ENCODE measurements at places on chromosomes 2 and 18.

DNA sequence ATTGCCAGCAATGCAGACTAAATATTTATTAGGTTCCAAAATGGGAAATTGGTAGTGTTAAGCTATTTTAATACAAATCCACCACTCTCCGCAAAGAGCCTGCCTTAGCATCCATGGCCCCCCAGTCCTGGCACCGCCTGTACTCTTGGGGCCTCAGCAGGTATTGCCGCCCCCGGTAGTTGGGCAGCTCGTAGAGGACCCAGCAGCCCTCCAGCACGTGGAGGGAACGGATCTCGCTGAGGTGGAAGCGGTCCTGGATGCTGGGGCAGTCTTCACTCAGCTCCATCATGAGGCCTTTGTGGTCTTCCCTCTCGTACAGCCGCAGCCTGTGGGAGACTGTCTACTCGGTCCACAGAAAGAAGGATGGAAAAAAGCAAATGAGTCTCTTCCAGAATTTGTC lies 1.5 kb downstream of the CRYGC start:
- DNase-seq = no peak

DNA sequence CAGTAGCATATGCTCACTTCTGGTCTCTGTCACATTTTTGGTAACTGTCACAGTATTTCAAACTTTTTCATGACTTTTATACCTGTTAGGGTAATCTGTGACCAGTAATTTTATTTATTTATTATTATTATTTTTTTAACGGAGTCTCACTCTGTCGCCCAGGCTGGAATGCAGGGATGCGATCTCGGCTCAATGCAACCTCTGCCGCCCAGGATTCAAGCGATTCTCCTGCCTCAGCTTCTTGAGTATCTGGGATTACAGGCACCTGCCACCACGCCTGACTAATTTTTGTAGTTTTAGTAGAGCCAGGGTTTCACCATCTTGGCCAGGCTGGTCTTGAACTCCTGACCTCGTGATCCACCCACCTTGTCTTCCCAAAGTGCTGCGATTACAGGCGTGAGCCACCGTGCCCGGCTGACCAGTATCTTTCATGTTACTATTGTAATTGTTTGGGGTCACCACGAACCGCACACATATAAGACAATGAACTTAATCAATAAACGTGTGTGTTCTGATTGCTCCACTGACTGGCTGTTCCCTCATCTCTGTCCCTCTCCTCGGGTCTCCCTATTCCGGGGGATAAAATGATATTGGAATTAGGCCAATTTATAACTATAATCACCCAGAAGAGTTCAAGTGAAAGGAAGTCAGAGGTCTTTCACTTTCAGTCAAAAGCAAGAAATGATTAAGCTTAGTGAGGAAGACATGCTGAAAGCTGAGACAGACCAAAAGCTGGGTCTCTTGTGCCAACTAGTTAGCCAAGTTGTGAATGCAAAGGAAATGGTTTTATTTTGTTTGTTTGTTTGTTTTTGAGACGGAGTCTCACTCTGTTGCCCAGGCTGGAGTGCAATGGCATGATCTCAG lies 22.9 kb downstream of the TGIF1 start:
- no peak for DNase-seq

GRCh38 chr2:174866421-174866820 lies 102.1 kb upstream of the CHRNA1 start:
- no peak for DNase-seq

- no peak for DNase-seq
Measured at GRCh38 chr2:12661489-12661888, 55.2 kb upstream of the TRIB2 start.

GRCh38 chr2:169464882-169465281 lies 14.4 kb upstream of the BBS5 start:
- DNase-seq = no peak

DNA sequence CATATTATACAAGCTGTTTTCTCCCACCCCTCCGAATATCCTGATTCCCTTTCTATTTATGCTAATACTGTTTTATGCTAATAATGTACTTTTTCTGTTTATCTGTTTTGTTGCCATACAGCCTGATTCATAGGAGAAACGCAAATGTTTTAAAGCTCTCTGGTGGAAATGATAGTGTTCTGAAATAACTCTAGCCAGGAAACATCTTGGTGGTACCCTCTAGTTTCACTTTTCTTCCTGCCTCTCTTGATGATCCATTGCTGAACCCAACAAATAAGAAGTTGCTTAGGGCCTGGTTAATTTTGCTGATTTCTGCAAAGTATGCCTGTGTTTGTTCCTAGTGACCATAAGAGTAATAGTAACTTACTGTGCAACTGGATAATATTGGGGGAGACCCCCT lies 148.4 kb upstream of the KCTD1 start:
- DNase-seq = no peak

- no peak for DNase-seq
Measured at GRCh38 chr2:181937473-181937872, 45.9 kb downstream of the ITPRID2 start.

DNA sequence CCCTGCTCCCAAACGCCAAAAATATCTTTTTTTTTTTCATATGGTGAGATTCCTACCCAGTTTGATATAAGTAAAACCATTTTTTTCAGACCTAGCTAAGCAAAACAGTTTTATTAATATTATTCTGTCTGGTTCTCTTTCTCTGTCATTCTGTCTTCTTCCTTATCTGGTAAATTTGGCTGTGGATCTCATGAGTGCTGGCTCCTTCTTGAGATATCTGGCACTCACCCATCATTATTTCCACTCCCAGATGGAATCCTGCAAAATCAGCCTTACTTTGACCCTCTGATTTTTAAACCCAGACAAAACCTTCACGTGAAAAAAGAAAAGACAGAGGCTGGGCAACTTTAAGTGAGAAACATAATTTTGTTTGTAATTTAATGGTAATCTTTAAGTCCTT lies 373.6 kb downstream of the NYAP2 start:
- DNase-seq = no peak

GRCh38 chr2:168969865-168970264 lies 61.3 kb downstream of the ABCB11 start:
- no peak for DNase-seq

DNA sequence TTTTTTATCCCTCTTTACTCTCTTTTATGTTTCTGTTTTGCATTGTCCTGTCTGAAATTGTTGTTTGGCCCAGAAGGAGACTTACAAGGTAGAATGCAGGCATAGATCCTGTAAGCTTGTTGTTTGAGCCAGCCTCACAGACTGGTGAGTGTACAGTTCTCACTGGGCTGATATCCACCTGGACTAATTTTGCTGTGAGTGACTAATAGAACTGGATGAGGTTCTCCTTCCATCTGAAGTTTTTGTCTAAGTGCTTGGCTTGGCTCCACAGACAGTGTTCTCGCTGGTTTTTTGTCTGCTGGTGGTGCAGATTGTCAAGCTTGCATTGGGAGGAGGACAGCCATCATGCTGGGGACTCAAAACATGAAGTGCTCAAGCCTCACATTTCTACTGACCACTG lies 495.7 kb downstream of the TSN start:
- DNase-seq = no peak

GRCh38 chr2:64976276-64976675 lies 12.9 kb upstream of the SLC1A4 start:
- DNase-seq = no peak

DNA sequence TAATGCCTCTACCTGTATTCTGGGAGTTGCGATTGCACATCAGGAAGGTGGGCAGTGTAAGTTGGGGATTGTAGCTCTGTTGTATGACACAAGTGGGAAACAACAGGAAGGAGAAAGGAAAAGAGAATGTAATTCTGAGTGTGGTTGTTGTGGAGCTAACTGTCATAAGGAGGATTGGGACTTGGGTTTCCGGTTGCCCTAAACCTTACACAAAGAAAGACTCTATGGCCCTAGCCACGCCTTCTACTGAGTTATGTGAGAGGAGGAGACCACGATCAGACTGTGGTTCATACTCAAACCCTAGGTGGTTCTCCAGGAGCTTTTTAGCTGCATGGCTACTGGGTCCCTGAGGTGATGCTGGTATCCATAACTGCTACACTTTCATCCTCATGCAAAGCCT lies 86.5 kb downstream of the TANC1 start:
- DNase-seq = no peak

DNA sequence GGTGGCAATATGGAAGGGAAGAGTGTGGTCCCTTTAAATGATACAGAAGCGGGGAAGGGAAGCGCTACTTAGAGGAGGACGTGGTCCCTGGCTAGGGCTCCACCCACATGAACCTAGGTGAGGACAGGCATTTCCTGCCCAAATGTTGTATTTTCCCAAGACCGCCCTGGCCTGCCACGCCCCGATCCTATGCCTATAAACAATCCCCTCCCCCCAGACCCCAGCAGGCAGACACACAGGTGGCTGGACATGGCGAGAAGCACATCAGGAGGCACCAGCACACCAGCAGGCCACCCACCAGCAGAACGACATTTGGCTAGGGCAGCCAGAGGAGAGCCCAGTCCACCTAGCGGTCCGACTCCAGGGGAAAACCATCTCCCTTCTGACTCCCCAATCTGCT lies 47.2 kb downstream of the METTL8 start:
- no peak for DNase-seq

- no peak for DNase-seq
Measured at GRCh38 chr2:2233171-2233826, 97.8 kb downstream of the MYT1L start.

DNA sequence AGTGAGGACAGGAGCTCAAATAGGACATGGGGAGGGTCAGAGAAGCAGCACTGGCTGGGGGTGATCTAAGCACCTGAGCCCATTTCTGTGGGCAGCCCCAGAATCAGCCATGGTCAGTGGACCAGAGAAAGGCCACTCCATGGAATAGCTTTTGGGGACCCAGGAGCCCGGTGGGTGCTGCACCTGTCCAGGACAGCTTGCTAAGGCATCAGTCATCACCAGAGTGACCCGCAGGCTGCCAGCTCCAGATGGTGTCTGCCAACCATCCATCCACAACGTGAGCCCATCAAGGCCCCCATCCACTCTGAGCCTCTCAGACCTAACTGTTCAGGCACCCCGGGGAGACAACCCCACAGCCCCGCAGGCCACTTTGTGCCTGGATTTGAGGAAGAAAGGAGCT lies 23.6 kb upstream of the COL6A3 start:
- no peak for DNase-seq

GRCh38 chr2:37987098-37987775 lies 62.1 kb downstream of the RMDN2 start:
- DNase-seq = no peak

DNA sequence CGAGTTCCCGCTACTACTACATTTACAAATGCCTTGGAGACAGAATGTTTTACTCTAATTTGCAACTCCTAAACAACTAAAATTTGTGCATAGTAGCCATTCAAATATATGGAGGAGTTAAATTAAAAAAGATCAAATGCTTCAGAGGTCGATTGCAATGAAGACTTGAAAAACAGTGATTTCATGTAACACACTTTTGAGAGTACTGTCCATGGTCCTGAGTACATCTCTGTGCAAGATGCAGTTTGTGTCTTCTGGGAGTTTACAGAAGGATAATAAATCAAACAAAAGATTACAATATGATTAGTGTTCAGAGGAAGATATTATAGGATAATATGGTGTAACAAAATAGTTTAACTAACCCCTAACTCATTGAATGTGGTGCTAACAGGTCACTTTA lies 894.7 kb downstream of the TMEM182 start:
- DNase-seq = no peak
